Lower lobe of right lung (tissue), 2 donors: ENCODE measurements at places on chromosomes 3 and 15.

DNA sequence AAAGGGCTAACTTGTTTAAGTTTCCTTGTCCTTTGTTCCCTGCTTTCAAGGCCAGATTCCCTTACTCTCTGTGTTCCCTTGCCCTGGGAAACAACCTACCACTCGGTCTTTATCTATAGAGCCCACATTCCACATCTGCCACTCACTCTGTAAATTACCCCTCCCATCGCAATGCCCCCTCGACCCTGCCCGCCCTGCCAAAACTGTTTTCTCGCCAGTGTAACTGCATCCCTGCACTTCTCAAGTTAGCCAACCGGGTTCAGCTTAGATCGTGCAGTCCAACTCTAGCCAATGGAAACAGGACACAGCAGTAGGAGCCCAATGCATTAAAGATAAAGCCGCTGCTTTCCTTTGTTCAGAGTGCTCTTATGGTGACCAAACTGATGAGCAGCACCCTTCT lies 263.6 kb downstream of the TBL1XR1 start:
- no peak for DNase-seq

DNA sequence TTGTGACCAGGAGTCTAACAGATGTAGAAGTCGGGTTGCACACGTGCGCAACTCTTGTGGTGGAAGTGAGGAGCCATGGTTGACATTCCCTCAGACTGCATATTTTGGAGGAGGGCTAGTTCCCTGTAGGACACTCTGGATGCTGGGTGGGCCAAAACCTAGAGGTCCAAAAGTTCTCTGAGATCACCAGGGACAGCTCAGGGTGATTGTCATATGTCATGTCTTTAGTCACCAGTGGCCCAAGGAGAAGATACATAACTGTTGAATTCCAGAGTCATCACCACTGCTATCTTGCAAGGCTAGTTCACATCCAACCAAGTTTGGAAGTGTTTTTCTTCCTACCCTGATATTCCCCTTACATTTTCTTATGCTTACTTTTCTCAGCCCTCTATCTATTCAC lies 95.2 kb upstream of the C3orf80 start:
- no peak for DNase-seq

GRCh38 chr15:50873935-50874361 lies 34.5 kb upstream of the AP4E1 start:
- DNase-seq = no peak

DNA sequence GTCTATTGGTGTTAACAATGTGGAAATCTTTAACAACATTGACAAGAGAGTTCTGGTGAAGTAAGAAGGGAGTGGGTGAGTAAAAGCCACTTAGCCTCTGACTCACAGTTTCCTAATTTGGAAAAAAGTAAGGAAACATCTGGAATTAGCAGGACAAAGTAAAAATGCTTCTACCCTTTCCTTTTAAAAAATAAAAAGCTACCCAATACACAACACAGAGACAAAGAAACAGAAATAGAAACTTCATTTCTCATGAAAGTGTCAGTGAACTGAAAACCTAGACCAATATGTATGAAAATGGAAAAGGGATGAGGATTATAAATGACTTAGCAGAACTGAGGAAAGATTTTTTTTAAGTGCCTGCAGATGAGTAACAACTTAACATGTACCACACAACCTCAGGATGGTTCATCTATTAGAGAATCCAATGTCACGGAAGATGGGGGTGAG lies 65.4 kb downstream of the SSR3 start:
- DNase-seq = no peak

DNA sequence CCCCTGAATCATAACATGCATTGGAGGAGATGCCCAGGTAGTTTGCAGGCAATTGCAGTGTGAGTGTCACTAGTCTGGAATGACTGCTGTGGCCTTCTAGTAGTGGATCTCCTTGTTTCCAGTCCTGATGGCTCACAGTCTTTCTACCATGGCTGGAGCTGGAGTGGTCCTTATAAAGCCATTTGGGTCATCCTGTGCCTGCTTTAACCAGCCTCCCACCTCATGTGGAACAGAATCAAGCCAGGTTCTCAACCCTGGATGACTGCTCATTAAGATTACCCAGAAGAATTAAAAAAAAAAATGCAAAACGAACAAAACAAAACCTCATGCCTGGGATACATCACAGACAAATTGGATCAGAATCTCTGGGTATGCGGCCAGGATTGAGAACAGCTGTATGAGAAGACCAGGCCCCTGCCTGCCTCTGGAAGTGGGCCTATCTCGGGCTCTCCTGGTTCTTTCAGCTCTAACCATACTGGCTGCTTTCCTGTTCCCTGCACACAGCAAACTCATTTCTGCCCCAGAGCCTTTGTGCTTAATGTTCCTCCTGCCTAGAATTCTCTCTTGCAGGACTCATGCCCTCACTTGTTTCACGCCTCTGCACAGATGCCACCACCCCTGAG lies 96.4 kb downstream of the ITPR1 start:
- DNase-seq = no peak

GRCh38 chr3:141307351-141308059 lies 60.8 kb upstream of the ZBTB38 start:
- no peak for DNase-seq

- DNase-seq = peak; percentile 84
Measured at GRCh38 chr15:76336254-76337058, at the start of gene ISL2. Gene ISL2 (plus strand): TSS chr15:76336773. CDS start chr15:76336884, 111 bp downstream.

DNA sequence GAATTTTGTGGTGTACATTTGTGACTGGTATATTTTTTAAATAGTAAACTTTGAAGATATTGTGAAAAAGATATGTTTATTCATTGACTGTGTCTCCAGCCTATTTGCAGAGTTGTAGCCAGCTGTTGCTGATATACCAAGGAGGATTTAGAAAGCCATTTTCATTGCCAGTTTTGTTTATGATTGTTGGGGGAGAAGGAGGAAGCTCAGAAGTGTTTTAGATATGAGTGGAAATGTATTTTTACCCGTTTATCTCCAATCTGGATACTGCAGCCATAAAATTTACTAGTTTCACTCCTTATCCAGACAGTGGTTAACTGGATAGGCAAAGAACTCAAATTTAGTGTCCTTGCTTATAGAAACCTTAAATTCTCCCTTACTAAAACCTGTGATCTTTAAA lies 18.8 kb downstream of the ATP11B start:
- no peak for DNase-seq

- no peak for DNase-seq
Measured at GRCh38 chr3:10556312-10556711, 50.9 kb upstream of the ATP2B2 start.

- DNase-seq = no peak
Measured at GRCh38 chr3:10294030-10294586, 1.4 kb upstream of the GHRL start.

DNA sequence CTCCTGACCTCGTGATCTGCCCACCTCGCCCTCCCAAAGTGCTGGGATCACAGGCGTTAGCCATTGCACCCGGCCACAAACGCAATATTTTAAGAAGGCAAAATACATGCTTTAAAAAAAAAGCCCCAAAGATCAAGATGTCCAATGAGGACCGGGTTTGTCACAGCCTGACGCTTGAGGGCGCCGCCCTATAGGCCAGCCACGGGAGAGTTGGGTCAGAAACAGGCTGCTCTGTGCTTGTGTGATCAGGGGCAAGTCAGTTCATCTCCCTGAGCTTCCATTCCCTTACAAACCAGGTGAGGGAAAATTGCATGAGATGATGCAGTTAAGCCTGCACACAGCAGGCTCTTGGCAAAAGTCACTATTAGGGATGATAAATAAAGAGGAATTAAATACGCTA lies 23.9 kb downstream of the FAM174B start:
- no peak for DNase-seq

DNA sequence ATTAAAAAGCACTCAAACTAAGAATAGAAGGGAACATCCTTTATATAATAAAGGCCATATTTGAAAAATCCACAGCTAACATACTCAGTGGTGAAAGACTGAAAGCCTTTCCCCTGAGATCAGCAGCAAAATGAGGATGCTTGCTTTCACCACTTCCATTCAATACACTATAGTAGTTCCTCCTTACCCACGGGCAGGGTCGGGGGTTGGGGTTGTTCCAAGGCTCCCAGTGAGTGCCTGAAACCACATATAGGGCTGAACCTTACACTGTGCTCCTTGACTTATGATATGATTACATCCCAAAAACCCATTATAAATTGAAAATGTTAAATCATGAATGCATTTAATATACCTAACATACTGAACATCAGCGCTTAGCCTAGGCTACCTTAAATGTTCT lies 37.7 kb downstream of the ALDH1L1 start:
- no peak for DNase-seq

DNA sequence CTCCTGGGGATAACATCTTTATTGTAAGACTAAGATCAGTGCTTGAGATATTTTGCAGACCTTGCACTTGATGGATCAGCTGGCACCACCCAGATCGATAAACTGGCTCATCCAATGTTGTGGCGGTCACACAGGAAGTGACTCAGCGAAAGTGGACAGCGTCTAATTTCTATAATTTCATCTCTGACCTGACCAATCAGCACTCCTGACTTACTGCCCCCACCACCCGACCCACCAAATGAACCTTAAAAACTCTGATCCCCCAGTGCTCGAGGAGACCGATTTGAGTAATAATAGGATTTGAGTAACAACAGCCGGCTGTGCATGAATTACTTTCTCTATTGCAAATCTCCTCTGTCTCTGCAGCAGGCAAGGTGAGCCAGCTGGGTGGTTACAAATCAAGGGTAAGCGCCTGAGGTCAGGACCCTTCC lies 62.7 kb upstream of the RNU6-1 start:
- DNase-seq = no peak

- DNase-seq = no peak
Measured at GRCh38 chr3:111813441-111813840, 45.6 kb upstream of the PHLDB2 start.

GRCh38 chr3:27656790-27657189 lies 65.3 kb downstream of the EOMES start:
- no peak for DNase-seq

DNA sequence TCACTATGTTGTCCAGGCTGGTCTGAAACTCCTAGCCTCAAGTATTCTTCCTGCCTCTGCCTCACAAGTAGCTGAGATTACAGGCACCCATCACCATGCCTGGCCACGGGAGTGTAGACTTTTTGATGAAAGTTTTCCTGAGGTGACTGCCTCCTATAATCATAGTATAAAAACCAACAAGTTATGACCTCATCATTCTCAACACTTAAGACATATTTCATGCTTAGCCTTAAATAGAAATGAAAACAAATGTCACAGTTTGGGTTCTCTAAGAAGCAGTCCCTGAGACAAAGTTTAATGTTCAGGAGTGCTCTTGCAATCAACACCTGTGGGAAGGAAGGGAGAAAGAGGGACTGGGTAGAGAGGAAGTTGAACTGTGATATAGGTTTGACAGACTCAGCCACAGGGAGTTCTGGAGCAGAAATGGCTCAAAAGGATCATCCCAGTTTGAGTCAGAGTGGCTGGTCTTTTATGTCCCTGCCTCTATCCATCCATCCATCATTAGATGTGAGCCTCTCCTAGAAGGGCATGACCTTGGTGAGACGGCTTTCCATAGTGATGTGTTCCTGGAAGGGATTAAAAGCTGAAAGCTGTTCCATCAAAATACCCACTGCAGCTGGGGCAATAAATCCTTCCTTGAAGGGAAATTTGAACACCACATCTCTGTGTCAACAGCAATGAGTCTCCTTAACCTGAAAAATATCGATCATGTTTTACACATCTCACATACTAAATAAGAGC lies 16.2 kb upstream of the ABHD5 start:
- no peak for DNase-seq

- DNase-seq = no peak
Measured at GRCh38 chr3:108500728-108501127, 9.7 kb downstream of the MYH15 start.

DNA sequence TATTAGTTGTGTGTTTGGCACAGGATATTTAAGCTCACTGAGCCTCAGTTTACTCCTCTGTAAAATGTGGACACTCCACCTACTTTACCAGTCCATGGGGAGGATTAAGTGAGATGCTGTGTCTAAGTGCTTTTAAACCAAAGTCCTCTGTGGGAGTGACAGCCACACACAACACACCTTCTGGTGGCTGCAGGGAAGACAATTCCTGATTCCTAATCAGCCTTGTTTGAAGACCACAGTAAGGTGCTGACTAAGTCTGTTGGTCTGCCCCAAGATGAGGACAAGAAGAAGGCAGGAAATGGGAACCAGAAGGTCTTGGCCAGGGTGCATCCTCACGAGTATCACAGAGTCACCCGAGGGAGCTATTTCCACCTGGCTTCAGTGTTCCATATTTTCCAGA lies 52.3 kb downstream of the EPHB1 start:
- DNase-seq = no peak

DNA sequence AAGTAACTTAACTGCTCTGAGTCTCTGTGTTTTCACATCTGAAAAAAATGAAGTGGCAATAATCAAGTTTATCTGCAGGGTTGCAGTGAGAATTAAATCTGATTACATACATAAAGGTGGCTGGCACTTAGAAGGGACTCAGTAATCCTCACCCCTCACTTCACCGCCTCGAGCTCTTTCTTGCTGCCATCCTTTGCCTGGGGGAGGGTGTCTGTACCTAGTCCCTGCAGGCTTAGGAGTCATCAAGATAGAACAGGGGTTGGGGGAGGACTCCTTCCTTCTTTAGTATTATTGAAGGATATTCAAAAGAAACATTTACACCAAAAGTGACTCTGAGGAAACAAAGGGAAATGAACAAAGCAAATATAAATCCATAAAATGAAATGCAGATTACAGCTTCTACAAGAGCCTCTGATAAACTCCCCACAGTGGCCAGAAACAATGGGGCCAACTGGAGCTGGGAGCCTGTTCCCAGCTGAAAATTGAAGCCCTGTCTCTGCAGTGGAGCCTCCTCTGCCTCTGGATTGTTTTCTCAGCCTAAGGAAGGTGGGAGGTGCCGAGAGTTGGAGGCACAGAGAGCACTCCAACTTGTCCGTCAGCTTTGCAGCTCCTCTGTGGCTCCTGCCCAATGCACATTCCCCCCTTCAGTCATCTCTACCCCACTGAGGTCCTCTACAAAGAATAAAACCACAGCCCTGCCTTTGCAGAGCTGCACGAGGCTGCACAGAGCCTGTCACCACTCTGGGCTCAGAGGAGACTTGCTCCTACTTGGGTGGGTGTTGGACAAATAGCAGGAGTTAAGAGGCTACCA lies 41.8 kb downstream of the CRYGS start:
- DNase-seq = no peak

DNA sequence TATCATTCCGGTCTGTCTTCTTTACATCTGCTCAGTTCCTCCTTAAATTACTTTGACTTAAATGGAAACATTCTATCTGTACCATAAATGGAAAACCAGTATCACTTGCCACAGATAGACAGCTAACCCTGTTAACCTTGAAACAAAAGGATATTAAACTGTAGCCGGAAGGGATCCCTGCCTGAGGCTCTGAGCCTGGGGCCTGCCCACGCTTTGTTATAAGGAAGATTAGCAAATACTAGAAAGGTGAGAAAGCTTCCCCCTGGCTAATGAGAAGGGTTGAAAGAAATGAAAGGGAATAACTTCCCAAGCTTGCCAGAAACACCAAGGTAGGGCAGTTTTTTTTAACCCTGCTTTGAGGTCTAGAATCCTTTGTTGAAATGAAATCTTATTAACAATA lies 927.6 kb downstream of the FHIT start:
- DNase-seq = no peak

GRCh38 chr3:130459944-130460343 lies 57.0 kb upstream of the COL6A6 start:
- no peak for DNase-seq
